ENCODE measurements at places on chromosomes 12 and 14.

GRCh38 chr12:77816196-77816595 lies 14.5 kb upstream of the NAV3 start:
- no peak for DNase-seq

- DNase-seq: peak; percentile 14
These were observed 440.4 kb upstream of the PRICKLE1 start for GRCh38 chr12:43029971-43030370.

- DNase-seq: peak; percentile 62
These were observed 168.4 kb upstream of the LRIG3 start for GRCh38 chr12:59088673-59089072.

DNA sequence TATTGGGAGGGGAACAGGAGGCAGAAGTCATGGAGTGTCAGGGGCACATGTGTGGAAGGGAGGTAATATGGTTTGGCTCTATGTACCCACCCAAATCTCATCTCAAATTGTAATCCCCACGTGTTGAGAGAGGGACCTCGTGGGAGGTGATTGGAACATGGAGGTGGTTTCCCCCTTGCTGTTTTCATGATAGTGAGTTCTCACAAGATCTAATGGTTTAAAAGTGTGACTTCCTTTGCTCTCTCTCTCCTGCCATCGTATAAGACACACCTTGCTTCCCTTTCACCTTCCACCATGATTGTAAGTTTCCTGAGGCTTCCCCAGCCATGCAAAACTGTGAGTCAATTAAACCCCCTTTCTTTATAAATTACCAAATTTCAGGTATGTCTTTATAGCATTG lies 41.6 kb upstream of the CDK17 start:
- DNase-seq: no peak

DNA sequence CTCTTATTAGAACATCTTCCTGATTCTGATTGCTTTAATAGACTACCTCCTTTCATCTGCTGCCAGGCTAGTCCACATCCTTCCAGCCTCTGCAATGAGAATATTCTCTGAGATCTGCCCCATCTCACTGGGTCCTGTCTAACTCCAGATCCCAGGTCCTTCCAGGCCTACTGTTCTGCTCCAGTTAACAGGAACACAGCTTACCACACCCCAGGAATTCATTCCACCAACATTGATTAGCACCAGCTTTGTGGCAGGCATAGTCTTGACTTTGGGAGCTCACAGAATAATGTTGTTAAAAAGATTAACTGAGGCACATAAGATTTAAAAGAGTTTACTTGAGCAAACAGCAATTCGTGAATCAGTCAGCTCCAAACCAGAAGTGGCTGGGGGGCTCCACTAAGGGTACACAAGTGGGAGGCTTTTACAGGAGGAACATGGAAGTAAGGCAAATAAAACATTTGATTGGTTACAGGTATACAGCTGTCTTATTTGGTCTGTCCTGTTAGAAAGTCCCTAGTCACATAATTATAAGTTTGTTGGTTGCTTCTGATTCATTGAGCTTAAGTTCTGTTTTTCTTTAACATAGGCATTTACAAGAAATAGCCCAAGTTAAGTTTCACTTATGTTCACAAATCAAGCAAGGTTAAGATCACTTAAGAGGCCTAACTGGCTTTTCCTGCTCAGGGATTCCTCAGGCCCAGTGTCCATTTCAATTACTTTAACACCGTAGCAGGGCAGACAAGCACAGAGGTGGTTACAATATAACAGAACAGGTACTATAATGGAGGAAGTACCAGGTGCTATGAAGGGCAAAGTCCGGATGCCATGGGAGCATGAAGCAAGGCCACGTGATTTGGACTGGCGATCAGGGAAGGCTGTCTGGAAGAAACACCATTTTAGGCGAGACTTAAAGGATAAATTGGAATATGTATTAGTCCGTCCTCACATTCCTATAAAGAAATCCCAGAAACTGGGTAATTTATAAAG lies 12.2 kb upstream of the MYH7 start:
- no peak for DNase-seq

GRCh38 chr12:118274066-118274465 lies 98.6 kb downstream of the TAOK3 start:
- DNase-seq: no peak

- peak; percentile 67 for DNase-seq
These were observed 94.5 kb downstream of the CALM1 start for GRCh38 chr14:90491221-90491885.

DNA sequence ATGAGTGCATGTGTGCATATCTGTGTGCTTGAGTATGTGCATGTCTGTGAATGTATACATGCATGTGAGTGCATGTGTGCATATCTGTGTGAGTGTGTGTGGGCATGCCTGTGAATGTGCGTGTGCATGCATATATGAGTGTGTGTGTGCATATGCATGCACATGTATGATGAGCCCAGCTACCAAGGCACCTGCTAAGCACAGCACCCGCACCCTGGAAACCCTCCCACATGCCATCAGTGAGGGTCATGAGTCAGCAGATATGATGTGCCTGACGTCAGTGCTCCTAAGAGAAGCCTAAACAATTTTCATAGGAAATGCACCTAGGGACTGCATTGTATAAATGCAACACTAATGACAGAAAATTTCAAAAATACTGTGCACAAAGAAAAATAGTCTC lies 151.1 kb downstream of the KIF26A start:
- no peak for DNase-seq

- peak; percentile 26 for DNase-seq
These were observed 2.4 kb downstream of the HRK start for GRCh38 chr12:116878567-116879508.

GRCh38 chr12:30979371-30980259 lies 53.1 kb downstream of the TSPAN11 start:
- DNase-seq: peak; percentile 35

GRCh38 chr12:56953314-56953713 lies 4.1 kb downstream of the RDH16 start:
- no peak for DNase-seq

DNA sequence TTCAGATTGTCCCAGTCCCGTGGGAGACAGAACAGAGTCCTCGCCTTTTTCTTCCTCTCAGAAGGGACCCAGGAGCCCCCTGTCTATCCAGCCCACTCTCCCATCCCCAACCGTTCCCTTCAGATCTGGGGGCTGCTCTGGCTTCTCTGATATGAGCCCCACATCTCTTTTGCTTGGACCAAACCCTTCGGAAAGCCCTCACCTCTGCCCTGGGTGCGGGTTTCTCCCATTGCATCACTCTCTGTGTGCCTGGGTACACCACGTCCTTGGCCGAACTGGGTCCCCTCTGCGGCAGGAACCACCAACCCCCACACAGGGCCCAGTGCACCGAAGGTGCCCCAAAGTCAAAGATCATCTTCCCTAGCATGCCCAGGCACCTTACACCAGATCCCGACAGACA lies 87.8 kb downstream of the DICER1 start:
- no peak for DNase-seq
